ENCODE measurements at places on chromosomes 5 and 9.

- DNase-seq = no peak
Observed at GRCh38 chr9:80407220-80407619, 835.5 kb downstream of the TLE4 start.

GRCh38 chr5:156687514-156687913 lies 162.6 kb upstream of the PPP1R2B start:
- no peak for DNase-seq

DNA sequence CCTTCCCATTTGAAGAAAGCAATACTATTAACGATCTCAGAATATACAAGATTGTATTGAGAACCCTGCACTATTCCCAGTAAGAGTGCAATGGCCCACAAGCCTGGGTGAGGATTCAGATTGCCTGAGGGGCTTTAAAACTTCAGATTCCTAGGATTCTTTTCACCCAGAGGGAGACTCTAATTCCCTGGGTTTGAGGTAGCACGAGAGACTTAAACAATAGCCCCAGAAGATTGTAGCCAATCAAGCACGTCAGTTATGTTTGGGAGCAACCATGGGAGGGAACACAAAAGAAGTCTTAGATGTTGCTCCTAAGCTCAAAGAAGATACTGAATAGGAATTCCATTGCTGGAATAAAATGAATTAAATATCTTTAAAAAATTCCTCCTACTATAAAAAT lies 17.9 kb downstream of the MRPS27 start:
- DNase-seq = no peak

- no peak for DNase-seq
Observed at GRCh38 chr5:95398989-95399388, 7.8 kb downstream of the FAM81B start.

GRCh38 chr9:73613092-73613701 lies 461.5 kb downstream of the ANXA1 start:
- no peak for DNase-seq

DNA sequence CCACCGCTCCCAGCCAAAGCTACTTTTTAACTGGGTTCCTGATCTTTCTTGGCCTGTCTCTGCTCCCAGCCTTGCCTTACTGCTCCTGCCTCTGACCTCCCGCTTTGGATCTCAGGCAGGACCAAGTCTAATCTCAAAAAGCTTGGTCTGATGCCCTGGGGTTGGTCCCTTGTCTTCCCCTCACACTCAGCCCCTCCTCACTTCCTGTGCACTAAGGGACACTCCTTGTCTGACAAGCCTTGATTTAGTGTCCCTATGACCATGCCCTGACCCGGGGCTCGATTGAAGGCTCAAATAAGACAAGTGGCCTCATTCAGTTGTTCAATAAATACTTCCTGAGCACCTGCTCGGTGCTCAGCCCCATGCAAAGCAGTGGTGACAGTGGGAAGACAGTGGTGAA lies 3.7 kb upstream of the GTF3C5 start:
- DNase-seq = no peak

DNA sequence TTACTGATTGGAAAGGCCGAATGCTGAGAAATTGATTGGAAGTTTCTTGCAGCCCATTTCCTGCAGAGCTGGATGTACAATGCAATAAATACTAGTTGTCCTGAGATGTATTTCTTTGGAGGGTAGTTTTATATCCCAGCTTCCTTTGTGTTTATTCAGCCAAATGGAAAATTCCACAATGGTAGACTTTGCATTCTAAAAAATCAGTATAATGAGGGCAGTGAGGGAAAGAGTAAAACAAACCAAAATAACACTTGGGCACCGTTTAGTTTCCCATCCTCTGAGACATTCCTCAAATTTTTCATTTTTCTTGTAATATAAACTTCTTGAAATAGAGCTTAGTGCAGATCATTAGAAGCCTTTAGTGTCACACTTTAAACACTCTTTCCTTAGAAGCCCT lies 379.4 kb downstream of the EBF1 start:
- no peak for DNase-seq

DNA sequence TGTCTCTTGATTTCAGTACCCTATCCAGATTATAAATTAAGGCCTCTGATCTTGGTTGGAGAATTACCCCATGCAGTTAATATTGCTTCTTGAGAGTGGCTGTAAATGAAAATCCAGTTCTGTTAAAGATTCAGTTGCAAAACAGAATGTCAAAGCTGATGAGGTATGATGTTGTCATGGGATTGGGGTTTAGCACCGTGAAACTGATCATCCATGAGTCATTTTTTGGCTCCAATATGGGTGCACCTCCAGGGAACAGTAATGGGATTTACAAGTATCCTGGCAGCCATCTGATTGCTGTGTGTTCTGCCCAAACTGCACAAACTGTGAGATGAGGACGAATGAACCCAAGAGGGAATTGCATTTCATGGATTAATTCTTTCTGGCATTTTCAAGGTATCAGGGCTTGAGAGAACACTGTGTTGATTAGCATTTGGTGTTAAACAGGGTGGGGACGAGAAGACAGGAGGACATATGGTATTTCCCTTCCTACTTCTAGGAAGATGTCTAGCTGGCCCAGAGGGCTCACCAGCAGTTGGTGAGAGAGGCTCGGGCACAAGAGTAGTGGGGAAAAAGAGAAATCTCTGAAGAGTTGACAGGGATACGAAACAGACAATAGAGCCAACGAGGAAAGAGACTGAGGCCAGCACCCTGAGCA lies 214.7 kb downstream of the GAS1 start:
- no peak for DNase-seq

GRCh38 chr5:43997647-43998272 lies 391.5 kb downstream of the FGF10 start:
- DNase-seq = no peak

DNA sequence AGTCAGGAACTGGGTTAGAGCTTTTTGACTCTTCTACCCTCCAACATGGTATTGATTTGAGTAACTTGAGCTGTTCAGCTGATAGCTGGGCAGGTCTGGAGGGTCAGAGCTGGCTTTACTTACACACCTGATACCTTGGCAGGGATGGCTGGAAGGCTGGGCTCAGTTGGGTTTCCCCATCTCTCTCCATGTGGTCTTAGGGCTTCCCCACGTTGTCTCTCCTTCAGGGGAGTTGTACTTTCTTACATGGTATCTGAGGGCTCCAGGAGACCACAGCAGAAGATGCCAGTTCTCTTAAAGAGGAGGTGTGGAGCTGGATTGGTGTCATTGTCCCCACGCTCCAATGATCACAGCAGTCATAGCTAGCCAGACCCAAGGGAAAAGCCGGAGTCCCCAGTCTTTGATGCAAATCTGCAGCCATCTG lies 25.6 kb downstream of the ISOC1 start:
- DNase-seq = no peak

DNA sequence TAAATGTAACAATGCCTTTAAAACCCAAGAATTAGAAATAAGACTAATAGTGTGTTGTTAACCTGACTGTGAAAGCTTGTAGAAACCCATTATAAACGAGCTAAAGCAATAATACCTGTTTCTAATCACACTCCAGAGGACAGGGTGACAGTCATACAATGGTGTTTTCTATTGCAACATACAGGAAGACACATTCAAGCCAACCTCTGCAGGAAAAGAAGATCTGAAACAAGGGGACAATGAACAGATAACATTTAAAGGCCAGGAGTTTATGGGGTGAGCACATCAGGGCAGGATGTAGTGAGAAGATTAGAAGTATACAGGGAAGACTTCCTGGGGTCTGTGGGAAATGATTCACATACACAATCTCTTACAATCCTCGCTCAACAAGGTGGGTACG lies 13.8 kb downstream of the BARHL1 start:
- no peak for DNase-seq

DNA sequence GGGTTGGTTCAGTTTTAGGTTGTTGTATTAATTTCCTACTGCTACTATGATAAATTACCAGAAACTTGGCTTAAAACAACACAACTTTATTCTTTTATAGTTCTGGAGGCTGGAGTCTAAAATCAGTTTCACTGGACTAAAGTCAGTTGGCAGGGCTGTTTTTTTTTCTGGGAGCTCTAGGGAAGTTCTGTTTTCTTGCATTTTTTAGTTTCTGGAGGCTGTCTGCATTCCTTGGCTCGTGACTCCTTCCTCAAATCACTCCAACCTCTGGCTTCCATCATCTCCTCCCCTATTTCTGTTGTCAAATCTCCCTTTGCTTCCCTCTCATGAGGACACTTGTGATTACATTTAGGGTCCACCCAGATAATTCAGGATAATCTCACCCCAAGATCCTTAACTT lies 51.3 kb upstream of the SUB1 start:
- no peak for DNase-seq

DNA sequence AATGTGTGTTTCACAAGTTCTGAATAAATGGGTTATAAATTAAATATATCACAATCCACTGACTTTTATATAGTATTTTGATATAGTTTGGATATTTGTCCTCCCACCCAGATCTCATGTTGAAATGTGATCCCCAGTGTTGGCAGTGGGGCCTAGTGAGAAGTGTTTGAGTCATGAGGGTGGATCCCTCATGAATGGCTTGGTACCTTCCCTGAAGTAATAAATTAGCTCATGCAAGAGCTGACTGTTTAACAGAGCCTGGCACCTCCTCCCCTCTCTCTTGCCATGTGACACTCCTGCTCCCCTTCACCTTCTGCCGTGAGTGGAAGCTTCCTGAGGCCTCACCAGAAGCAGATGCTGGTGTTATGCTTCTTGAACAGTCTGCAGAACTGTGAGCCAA lies 127.9 kb upstream of the PALM2AKAP2 start:
- no peak for DNase-seq

DNA sequence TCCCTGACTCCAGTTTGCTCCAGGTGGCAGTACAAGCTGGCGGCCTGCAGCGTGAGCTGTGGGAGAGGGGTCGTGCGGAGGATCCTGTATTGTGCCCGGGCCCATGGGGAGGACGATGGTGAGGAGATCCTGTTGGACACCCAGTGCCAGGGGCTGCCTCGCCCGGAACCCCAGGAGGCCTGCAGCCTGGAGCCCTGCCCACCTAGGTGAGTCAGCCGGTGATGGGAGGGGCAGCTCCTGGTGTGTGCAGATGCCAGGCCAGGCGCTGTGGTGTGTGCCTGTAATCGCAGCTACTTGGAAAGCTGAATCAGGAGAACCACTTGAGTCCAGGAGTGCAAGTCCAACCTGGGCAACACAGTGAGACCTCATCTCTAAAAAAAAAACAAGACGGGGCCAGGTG lies 10.0 kb upstream of the CACFD1 start:
- no peak for DNase-seq

GRCh38 chr5:34014626-34015025 lies 6.8 kb upstream of the AMACR start:
- DNase-seq = no peak

DNA sequence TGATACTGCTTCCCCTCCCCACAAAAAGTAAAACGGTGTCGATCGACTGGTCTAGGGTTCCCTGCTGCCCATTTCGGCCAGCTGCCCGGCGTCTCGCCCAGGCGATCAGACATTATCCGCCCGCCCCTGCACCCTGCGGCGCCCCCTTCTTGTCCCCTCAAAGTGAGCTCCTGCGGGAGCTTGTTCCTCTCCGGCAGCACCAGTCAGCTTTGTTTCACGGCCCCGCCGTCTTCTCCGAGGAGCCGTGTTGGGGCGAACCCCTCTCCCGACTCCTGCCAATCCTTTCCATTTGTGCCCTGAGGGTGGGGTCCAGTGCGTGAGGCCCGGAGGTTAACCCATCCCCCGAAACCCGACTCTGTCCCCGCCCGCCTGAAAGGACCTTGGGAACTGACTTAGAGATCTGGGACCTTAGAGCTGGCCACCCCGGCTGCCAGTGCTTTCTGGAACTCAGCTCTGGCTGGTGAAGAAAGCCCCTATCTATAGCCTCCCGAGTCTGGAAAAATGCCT lies 518 bp downstream of the UBE2B start:
- DNase-seq = no peak

GRCh38 chr9:132754236-132754635 lies 84.0 kb downstream of the GTF3C4 start:
- DNase-seq = no peak

Data from NCI-H1930 (cell line).